ENCODE measurements at places on chromosomes 6 and 20.

- peak; percentile 8 for DNase-seq
Observed at GRCh38 chr20:49381558-49382493, 100.6 kb downstream of the KCNB1 start.

DNA sequence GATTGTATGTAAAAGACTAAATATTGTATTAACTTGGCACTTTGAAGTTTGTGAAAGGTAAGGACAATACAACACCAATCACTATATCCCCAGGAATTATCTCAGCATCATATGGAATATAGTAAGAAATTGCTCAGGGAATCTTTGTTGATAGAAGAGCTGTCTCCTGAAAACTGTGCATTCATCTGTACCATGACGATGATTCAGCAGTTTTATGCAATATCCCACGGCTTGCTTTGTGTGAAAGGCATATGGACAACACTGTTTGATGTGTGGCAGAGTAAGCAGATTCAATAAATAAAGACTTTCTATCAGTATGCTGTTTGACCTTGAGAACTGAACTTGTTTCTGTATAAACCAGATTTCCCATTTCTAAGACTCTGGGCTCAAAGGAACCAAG is 147.5 kb upstream of the PLN start:
- DNase-seq = no peak

- peak; percentile 69 for DNase-seq
Observed at GRCh38 chr6:37432916-37433656, at the start of gene CMTR1. TSS of gene CMTR1 (plus strand) at chr6:37433221. CDS start at chr6:37435630, 2,409 bp downstream.

GRCh38 chr6:158232316-158233213 is 64.4 kb downstream of the GTF2H5 start:
- DNase-seq = peak; percentile 18

- no peak for DNase-seq
Observed at GRCh38 chr6:52503851-52504781, 72.7 kb downstream of the TRAM2 start.

GRCh38 chr20:61815678-61816077 is 250.0 kb downstream of the TAF4 start:
- no peak for DNase-seq

GRCh38 chr6:125738276-125738675 is 11.2 kb upstream of the HEY2 start:
- DNase-seq = no peak

DNA sequence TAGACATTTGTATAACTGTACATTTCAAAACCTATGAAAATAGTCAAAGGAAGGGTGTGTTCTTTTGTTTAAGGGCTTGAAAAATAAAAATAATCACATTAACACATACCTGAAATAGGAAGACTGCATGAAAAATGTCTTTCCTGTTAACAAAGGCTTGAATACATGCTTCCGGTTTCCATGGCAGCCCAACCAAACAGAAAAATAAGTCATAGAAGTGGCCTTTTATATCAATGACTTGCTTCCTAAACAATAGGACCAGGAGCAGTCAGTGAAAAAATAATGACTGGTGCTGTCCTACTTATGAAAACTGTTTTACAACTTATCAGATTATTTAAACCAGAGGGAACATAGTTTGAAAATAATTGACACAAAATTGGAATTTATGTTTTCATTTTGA is 412.6 kb upstream of the PLCB4 start:
- no peak for DNase-seq

DNA sequence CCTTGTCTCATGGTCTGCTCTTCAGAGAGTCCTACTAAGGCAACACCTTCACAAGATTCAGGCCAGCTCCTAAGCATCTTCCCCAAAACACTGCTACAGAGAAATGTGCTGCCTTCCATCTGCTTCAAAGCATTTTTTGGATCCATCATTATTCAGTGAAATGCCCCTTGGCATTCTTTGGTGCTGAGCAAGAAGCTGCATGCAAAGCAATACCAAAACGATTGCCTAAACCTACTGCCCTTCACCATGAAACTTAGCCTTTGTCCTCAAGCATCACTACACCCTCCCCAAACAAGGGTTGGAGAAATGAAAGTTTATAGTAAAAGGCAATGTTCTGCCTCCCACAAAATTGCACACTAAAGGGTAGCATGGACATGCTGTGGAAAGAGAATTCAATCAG is 93.5 kb downstream of the SNAP25 start:
- no peak for DNase-seq

- peak; percentile 34 for DNase-seq
Observed at GRCh38 chr6:22071270-22072041, 225.4 kb downstream of the PRL start.

DNA sequence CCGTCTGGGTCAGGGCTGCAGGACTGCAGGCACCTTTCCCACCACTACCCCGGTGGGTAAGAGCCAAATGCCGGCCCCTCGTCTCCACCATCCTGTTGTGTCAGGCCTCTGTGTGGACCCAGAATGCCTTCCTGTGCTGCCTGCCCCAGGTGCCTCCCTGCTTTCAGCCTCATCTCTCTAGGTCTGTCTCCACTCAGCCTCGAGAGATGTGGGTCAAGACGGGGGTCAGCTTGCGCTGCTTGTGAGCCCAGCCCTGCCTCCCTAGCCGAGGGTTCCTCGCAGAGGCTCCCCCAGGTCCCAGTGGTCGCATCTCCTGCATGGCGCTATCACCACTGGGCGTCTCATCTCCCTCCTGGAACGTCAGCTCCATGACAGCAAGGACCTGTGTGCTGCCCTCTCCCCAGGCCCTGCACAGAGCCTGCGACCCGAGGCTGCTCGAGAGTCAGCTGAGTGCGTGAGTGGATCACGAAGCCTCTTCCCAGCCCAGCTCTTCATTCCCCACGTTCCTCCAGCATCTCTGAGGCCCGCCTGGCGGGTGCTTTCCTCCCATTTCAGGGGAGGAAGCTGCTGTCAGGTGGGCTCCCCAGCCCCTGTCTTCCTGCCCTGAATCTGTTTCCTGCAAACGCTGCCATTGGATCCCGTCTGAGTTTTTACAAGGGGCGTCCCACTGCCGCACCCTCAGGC is 38.7 kb upstream of the ZBP1 start:
- DNase-seq = no peak

DNA sequence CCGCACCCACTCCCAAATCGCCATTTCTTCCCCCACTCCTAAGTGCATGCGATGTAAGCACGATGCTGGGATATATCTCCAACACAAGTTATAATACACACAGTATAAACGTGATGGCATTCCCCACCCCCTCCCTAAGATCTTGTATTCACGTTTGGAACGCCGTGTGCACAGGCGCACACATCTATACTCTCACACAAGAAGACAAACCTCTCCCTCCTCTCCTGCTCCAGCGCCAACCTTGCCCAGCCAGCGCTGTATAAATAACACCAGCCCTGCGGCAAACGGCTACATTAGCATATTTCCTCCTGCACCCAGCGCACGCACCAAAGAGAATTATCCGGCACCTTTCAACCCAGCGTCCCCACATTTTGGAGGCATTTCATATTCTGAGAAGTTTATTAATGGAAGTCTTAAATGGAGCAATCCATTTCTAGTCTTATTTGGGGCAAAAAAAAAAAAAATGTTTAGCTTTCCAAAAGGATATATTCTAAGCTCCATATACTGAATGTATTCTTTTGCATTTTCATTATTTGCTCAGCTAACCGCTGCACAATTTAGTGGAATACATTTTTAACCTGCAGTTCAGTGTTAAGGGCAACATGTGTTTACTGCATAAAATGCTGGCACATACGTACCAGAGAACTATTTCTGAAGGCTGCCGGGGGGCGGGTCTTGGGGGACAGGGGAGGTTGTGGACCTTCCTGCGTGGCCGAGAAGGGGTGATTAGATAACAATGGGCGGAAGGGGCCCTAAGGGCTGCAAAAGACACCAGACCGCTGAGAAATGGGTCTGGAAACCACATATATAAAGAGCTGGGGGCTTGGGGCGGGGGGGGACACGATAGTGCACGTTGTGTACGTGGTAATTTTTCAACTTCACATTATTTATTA is 1.1 kb upstream of the SLC22A23 start:
- DNase-seq = no peak

GRCh38 chr6:28124350-28124970 is at the start of gene ZSCAN16:
TSS of gene ZSCAN16 (plus strand) at chr6:28124609. CDS start at chr6:28125444, 835 bp downstream.
- peak; percentile 44 for DNase-seq

DNA sequence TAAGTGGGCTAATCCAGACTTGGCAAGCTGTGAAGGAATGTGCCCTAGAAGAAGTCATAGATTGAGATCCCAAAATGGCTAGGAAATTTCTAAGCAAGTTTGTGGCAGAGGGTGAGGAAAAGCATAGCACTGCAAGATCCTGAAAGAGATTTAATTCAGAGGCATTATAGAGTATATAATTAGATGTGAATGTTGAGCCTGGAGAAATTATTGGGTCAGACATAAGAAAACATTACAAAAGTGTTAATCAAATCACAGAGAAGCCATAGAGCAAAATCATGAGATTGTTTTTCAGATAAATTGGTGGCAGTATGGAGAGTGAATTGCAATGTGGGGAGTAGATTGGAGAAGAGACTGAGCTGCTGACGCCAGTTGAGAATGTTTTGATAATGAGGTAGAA is 90.0 kb downstream of the CD2AP start:
- DNase-seq = no peak

GRCh38 chr20:2172305-2173175 is 70.9 kb downstream of the STK35 start:
- DNase-seq = no peak

GRCh38 chr6:123659960-123660748 is 23.4 kb upstream of the TRDN start:
- DNase-seq = no peak

DNA sequence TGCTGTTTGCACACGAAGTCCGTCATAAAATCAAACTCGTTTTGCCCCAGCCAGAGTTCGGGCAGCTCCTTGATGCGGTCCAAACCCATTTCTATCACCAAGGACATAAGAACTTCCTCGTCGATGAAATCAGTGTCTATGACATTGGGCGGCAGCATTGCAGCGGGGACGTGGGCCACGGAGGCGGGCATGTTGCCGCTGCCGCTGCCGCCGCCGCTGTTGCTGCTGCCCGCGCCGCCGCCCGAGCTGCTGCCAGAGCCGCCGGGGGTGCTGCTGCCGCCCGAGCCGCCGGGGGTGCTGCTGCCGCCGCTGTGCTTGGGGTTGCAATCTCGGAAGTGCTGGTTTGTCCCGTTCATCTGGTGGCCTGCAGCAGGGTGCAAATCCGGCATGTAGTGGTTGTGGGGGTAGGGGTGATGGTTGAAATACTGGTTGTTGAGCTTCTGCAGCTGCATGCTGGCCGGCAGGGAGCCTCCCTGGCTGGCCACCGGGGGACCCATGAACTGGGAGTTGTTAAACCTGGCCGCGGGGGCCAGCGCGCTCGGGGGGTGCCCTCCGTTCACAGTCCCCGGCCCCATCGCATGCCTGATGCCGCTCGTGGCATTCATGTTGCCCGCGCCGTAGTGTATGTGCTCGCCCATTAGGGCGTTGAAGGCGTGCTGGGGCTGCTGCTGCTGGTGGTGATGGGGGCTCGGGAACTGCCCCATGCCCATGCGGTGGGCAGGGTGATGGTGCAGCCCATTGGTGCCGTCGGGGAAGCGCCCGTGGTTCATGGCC is 1.1 kb downstream of the CITED2 start:
- DNase-seq = no peak

DNA sequence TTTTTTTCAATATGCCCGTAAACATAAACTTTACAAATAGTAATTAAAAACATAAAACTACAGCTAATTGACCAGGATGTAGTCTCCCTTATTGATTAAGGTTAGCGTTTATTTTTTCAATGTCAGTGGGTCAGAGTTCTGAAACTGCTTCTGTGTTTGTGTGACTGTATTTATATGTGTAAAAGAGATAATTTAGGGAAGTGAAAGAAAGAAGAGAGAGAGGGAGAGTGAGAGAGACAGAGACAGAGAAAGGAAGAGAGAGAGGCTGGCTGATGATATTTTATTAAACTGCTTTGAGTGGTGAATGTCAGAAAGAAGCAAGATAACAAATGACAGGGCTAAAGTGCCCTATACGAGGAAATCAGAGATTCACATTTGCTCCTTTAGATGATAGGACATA is 266.1 kb upstream of the PTCHD4 start:
- DNase-seq = no peak

GRCh38 chr6:119736296-119737021 is 386.9 kb upstream of the MAN1A1 start:
- no peak for DNase-seq

DNA sequence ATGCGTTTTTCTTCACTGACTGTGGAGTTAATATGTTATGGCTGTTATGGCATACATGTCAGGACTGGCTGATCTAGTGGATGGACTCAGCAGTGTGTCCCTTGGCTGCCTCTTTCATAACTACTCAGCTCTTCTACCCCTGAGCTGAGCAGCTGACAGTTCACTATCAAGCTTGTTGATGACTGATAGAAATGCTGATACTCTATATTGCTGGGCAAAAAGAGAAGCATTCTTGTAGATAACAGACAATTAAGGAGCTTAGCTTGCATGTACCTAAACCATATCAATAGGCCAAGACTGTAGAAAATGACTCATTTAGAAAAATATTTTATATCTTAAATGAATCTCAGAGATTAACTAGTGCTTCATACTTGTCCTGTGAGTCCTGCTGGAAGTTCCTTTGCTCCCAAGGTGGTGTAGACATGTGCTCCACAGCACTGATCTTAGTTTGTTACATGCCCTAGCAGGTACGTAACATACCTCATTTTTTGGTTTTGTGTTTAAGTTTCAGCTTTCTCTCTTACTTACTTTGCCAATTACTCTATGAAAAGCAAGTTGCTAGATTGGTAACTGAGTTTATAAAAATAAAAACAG is 236.9 kb downstream of the GMDS start:
- no peak for DNase-seq

GRCh38 chr6:98044791-98045470 is 761.9 kb upstream of the MMS22L start:
- DNase-seq = no peak

DNA sequence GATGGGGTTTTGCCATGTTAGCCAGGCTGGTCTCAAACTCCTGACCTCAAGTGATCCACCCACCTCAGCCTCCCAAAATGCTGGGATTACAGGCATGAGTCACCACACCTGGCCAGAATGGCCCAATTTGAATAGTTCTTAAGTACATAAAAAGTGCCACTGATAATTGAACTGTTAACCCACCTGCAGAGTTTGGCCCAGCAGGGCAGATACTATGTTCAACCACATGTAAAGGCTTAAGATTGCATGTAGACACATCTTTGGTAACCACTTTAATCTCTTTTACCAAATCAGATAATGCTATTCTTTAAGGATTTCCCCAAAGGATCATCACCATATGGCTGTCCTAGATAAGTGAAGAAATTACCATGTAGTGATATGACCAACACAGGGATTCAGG is 21.3 kb upstream of the SGK1 start:
- DNase-seq = no peak

All from fibroblast of skin of left quadriceps (primary cell).